PC-9 (cell line): ENCODE measurements at places on chromosomes 2 and 18. TPM values are rescaled to one million over a fixed set of nuclear protein-coding genes. Genes with fewer than 3 reads are reported as not detected.

IRS1 gene
- total RNA-seq: 26.2 and 28.6 TPM in 2 replicates

APLF gene
- total RNA-seq: 3.9 and 4.5 TPM in 2 replicates

OTOS gene
- total RNA-seq: not detected in 2 replicates

PPP1R1C gene
- 13.4 and 27.5 TPM in 2 replicates for total RNA-seq

CFC1 gene
- not detected in 2 replicates for total RNA-seq

UGT1A10 gene
- not detected in 2 replicates for total RNA-seq

KCTD18 gene
- 19.6 and 24.0 TPM in 2 replicates for total RNA-seq

CFAP221 gene
- not detected in 2 replicates for total RNA-seq

ANKRD62 gene
- 0.20 TPM in 1 of 2 replicates, not detected in the other for total RNA-seq

REG3A gene
- not detected in 2 replicates for total RNA-seq

CXCR2 gene
- total RNA-seq: not detected in 2 replicates

CEP192 gene
- 37.8 and 44.9 TPM in 2 replicates for total RNA-seq

RBM44 gene
- total RNA-seq: 0.94 and 1.5 TPM in 2 replicates

FTCDNL1 gene
- 2.7 and 5.2 TPM in 2 replicates for total RNA-seq
